Activated T-helper 2 cell treated with anti-CD3 and anti-CD28 coated beads, Interferon-gamma antibody, Interleukin-2, Interleukin-4, amounts not matched to agents 10 μg/mL and 5 μg/mL and 100 μg/mL, durations not matched to agents 14 hours and 24 hours and 36 hours (primary cell): ENCODE measurements at places on chromosomes 7 and 10. TPM values are rescaled to one million over a fixed set of nuclear protein-coding genes. Genes with fewer than 3 reads are reported as not detected.

DNA sequence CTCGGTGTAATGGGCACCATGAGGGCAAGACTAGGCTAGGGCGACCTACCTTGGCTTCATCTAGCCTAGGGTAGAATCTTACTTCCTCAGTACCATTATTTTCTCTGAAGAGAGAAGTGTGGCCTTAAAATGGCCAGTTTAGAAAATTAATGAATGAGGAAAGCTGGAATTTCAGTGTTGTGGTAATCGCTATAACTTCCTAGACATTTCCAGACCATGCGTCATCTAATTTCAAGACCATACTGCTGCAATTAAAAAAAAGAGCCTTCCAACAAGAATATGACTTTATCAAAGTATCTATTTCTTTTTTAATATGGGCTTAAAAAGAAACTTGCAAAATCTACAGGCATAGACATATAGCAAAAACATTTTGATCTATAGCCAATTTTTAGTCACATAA lies 68.5 kb downstream of the CPVL start:
- no peak for DNase-seq

GRCh38 chr10:105259201-105259600 lies 618.1 kb downstream of the SORCS3 start:
- DNase-seq: no peak

GRCh38 chr10:117463545-117463920 lies 79.0 kb upstream of the EMX2 start:
- DNase-seq: no peak

RET gene
- 0.21 and 0.59 TPM in 2 replicates for total RNA-seq

- DNase-seq: no peak
Observed at GRCh38 chr7:3415861-3416312, 114.8 kb downstream of the SDK1 start.

SFRP4 gene
- not detected in 2 replicates for total RNA-seq

- no peak for DNase-seq
Observed at GRCh38 chr10:132599732-132600131, 62.1 kb downstream of the INPP5A start.

GRCh38 chr10:68175949-68176348 lies 56.0 kb downstream of the ATOH7 start:
- DNase-seq: no peak

DNA sequence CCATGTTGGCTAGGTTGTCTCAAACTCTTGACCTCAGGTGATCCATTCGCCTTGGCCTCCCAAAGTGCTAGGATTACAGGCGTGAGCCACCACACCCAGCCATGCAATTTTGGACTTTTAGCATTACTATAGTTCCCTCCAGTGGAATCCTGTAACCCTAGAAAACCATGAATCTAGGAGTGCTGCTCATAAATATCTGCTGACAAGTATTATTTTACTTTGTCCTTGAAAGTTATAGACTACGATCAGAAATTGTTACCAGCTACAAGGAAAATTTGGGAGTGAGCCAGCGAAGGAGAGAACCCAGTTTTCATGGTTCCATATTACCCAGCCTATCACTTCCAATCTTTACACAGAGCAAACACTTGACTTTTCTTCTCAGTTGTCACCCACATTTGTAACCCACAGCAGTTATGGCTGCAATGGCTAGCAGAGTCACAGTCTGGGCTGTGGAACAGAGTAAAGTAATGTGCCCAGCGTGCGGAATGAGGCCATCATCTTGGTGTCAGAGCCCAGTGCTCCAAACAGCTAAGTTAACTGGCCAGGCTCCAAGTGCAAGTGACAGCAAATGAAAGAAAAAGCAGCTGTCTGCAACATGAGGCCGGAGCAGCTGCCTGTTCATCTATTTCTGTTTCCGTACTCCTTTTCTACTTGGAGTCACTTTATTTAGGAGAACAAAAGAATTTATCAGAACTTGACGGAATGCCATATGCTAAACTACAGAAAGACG lies 29.9 kb downstream of the ZC3HC1 start:
- no peak for DNase-seq

CUZD1 gene
- 2.5 and 2.9 TPM in 2 replicates for total RNA-seq

GRCh38 chr7:94400022-94400421 lies 5.3 kb downstream of the COL1A2 start:
- DNase-seq: no peak

DEPP1 gene
- 0.64 and 1.5 TPM in 2 replicates for total RNA-seq

TLX1 gene
- not detected in 2 replicates for total RNA-seq

- DNase-seq: no peak
Observed at GRCh38 chr7:17029150-17029549, 147.4 kb upstream of the AGR3 start.

- peak; percentile 25 for DNase-seq
Observed at GRCh38 chr10:133100706-133101415, 13.1 kb downstream of the ADGRA1 start.

GRCh38 chr7:99373091-99374066 lies 1.2 kb upstream of the ARPC1B start:
- DNase-seq: no peak

GPR15LG gene
- not detected in 2 replicates for total RNA-seq

DNA sequence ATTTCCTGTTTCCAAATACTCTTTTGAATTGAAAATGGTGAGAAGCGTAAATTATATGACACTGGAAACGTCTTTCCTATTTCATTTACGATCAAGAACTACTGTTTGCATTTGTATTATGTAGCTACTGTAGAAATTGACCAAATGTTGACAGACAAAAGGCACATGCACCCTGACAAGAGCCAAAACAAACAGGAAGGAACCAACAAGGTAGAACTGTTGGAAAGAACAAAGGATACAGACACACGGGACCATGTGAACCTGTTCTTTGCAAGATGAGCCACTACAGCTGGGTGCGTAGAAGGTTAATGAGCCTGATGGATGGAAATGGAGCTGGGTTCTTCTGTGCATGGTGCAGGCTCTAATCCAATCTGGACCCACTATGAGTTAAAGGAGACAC lies 48.4 kb upstream of the FZD8 start:
- no peak for DNase-seq

DNA sequence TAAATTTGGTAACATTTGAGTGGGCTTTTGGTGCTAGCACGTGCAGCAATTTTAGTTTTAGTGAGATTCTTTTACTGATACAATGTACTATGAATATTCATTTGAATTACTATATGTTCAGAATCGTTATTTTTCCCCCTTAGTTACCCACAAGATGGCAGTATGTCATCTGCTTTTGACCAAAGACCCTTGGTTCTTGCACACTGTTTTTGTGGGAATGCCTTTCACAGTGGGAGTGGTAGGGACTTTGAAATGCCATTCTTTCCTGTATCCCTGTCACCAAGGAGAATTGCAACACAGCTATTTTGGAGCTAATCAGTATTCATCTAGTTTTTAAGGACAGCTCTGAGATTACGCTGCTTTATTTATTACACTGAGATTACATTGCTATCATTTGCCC lies 40.6 kb downstream of the SEC23IP start:
- no peak for DNase-seq

LRRC72 gene
- not detected in 2 replicates for total RNA-seq

DNA sequence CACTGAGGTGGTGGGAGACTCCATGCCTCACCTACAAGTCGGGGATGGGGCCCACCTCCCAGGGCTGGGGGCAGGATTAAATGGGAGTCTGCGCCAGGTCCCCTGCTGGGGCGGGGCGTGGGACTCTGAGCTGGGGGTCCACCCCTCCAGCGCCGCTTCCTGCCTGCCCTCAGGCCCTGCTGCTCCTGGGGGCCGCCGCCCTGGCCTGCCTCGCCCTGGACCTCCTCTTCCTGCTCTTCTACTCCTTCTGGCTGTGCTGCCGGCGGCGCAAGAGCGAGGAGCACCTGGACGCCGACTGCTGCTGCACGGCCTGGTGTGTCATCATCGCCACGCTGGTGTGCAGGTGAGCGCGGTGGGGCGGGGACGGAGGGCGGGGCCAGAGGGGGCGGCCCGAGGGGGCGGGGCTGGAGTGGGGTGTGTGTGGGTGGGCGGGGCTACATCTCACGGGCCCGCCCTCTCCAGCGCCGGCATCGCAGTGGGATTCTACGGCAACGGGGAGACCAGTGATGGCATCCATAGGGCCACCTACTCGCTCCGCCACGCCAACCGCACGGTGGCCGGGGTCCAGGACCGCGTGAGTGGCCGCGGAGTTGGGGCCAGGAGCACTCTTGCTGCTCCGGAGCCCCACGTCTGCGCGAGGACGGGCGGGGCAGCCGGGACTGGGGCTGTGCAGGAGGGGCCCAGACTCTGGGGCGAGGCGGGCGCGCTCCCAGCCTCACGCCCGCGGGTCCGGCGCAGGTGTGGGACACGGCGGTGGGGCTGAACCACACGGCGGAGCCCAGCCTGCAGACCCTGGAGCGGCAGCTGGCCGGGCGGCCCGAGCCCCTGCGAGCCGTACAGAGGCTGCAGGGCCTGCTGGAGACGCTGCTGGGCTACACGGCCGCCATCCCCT lies 15.1 kb downstream of the TTYH3 start:
- no peak for DNase-seq

DNA sequence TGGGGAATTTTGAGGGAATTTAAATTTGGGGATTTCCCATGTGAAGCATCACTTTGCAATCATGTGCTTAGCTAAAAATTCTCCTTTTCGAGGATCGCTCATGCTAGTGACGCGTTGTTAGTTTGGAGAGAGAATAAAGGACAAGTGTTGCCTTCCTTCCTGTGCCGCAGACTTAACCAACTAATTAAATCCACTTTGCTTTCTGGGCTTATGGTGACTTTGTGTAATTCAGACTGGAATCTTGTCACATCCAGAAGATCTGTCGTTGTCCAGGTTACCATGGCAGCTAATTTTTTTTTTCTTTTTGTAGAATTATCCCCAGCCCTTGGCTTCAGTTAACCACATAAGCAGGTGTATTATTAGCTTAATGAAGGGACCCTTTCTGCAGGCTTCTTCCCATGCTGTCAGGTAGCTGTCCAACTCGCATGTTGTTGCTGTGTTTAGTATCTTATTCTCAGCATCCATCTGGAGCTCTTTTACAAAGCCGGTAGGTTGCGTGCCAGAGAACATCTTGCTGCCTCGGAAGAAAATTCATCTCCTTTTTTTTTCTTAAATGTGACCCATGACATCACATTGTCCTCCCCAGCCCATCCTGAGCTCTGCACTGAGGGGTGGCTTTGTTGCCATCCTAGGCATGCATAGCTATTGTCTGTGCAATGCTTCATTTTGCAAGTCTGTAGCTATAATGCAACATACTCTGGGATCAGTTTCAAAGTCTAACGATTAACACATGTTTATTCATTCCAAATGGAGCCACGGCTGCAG lies 47.2 kb upstream of the NRP1 start:
- DNase-seq: no peak

ANK3 gene
- total RNA-seq: 14.4 and 16.8 TPM in 2 replicates

GRCh38 chr7:52146871-52147634 lies 830.4 kb upstream of the COBL start:
- no peak for DNase-seq

DNA sequence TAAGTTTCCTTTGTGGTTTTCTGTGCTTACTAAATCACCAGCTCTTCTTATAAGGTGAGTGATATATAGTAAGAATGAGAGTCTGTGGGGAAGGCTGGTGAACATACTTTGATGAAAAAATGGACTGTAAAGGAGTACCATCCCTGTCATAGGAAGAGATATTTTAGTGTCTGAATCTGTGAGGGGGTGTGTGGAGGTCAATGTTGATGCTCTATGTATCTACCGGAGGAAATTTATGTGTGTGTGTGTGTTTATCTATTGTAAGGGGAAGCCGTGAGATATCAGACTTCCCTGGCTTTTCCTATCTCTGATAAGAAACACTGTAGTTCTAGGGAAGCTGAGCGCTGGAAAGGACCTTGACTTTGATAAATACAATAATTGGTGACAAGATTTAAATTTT lies 179.0 kb downstream of the PCDH15 start:
- no peak for DNase-seq

GRCh38 chr7:15505761-15506160 lies 56.1 kb downstream of the AGMO start:
- DNase-seq: no peak

GRCh38 chr10:4909118-4909517 lies 54.1 kb upstream of the AKR1C1 start:
- DNase-seq: no peak

DNA sequence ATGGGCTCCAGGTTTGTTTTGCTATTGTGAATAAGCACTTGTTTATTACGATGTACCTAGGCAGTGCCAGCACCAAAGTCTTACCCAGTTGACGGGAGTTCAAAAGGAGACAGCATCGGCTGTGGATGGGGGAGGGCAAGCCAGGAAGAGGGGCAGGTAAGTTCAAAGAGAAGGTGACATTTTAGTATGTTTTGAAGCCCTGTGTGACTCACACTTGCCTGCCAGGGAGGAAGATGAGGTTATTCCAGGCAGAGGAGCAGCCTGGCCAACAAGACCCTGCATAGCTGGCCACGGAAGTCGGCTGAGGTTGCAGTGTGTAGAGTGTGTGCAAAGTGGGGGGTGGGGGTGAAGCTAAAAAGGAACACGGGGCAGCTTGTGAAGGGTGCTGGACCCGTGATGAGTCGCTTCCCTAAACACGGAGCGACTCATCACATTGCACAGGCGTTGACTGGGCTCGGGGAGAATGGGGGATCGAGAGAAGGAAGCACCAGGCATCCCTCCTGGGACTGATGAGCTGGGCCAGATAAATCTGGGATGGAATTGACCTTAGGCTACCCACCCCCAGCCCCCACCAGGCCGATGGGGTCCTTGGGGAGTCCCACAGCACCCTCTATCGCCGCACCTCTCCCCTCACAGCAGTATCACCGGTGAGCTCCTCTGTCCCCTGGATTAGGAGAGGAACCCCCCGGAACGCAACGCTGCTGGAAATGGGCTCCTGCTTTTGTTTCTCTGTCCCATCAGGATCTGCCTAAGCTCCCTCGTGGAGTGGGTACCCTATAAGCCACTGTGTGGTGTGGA lies 97.9 kb upstream of the IKZF1 start:
- DNase-seq: peak; percentile 50

DNA sequence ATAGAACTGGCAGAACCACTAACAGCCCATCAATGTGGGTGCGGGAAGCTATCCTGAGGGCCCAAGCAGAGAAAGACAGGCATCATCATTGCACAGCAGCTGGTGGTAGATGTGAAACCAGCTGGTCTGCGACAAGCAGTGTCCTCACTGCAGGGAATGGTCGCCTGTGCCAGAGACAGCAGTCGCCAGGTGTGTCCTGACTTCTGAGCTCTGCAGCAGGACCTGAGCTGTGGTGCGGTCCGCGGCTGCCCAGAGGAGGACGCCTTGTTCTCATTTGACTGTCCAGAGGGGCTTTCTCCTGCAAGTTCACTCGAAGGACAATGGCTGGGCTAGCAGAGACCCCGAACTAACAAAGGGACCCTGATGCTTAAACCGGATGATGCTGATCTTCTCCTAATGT lies 97.4 kb downstream of the LRRC18 start:
- DNase-seq: no peak

DNA sequence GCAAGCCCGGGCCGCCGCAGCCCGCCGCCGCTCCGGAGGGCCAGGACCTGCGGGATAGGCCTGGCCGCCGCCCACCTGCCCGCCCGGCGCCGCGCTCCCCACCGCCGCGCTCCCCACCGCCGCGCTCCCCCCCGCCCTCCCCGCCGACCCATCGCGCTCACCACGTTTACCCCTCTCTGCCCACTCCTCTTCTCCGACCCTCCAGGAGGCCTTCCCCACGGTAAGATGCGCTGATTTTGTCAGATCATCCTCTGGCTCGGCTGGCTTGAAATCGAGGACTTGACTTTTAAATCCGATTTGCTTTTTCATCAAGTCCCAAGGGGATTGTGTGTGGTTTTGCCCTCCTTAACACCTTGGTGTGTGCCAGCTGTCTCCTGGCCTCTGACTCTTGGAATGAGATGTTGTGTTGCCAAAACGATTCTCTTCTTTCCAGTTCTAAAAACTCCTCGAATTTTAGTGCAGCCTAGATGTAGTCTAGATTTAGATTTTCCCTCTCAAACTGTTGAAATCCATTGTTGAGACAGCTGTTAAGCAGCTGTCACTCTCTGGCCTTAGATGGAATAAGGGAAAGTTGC lies 738 bp downstream of the POM121 start:
- no peak for DNase-seq

GRCh38 chr7:106736508-106737201 lies 75.7 kb upstream of the CCDC71L start:
- peak; percentile 43 for DNase-seq
